Pulmonary artery endothelial cell (primary cell): ENCODE measurements at places on chromosomes 5 and 9. TPM values are rescaled to one million over a fixed set of nuclear protein-coding genes. Genes with fewer than 3 reads are reported as not detected.

The ENTR1 gene
- 37.6 and 44.7 TPM in 2 replicates for total RNA-seq

The CDH10 gene
- 0.07 TPM in 2 replicates for total RNA-seq

GRCh38 chr5:180127682-180128670 lies 56.4 kb upstream of the RNF130 start:
- no peak for DNase-seq

The BARHL1 gene
- total RNA-seq, result not detected in 2 replicates

The AK6 gene
- total RNA-seq, result 35.8 and 51.3 TPM in 2 replicates

GRCh38 chr5:179820483-179821297 lies at the start of gene SQSTM1:
TSS of gene SQSTM1 (plus strand) at chr5:179820905. CDS start at chr5:179820937, 32 bp downstream.
- DNase-seq, result peak; percentile 37
